AG09309 (cell line): ENCODE measurements at places on chromosomes 1 and 21.

DNA sequence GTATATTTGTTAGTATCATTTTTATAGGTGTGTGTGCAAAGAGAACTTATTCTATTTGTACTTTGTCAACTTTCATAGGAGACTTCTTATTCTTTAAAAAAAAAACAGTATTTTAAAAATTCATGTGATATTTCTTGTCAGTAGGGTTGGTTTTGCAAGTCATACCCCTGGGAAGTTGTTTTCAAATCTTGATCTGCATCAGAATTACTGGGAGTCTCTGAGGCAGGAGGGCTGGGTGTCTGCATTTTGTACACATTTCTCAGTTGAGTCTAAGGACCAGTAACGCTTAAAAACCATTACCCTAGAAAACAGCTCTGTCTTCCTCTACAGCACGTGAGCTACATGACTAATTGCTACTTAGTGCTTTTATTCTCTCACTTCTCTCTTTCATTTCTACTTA, 76.0 kb upstream of the CTTNBP2NL start:
- no peak for DNase-seq

- no peak for DNase-seq
Observed at GRCh38 chr1:172870901-172871606, 179.7 kb downstream of the TNFSF18 start.

- no peak for DNase-seq
Observed at GRCh38 chr1:15154480-15155036, 1.0 kb downstream of the TMEM51 start.

- peak; percentile 64 for DNase-seq
Observed at GRCh38 chr1:230359992-230360668, 66.0 kb downstream of the PGBD5 start.

- DNase-seq, result no peak
Observed at GRCh38 chr1:226487921-226488320, 60.6 kb upstream of the STUM start.
